GM12892 (cell line): ENCODE measurements at places on chromosomes 7 and 10.

GRCh38 chr10:79483948-79484347 is 28.4 kb upstream of the EIF5AL1 start:
- DNase-seq, result no peak

DNA sequence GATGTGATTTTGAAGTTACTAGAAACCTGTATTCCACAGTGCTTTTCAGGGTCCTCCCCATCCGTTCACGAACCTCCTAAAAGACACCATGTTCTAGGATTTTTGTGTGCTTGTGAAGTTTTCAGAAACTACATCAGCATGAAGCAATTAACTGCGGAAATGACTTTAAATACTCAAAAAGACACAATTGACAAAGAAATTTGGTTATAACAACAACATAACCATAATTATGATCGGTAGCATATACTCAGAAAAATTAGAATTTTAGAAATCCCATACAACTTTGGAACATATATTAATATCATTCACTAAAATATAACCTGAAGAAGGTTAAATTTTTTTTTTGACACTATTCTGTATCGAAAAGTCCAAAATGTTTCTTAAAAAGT is 43.8 kb upstream of the FAM20C start:
- DNase-seq, result no peak

DNA sequence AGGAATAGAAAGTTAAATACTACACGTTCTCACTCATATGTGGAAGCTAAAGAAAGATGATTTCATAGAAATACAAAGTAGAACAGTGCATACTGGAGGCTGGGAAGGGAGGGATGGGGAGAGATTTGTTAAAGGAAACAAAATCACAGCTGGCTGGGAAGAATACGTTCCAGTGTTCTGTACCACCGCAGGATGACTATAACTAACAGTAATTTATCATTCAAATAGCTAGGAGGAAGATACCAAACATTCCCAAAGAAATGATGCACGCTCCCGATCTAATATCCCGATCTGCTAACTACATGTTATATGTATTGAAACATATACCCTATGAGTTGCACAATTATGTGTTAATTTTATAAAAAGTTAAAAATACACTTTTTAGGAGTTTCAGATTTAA is 162.3 kb downstream of the ZMYND11 start:
- DNase-seq, result no peak

DNA sequence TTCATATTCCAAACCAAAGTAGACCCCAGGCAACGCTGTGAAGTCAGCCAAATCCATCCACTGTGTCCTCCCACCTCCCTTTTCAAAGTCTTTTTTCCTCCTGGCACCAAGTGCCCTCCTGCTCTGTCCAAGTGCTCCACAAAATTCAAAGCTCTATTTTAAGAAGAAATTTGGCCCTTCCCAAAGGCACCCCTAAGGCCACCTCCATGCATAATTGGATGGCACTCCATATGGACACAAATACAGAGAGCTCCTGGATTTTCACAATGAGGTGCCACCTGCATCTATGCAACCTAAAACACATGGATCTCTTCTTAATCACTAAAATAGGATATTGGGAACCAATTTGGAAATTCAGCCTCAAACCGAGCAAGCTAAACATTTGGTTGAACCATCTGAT is 121.6 kb downstream of the RELN start:
- no peak for DNase-seq

DNA sequence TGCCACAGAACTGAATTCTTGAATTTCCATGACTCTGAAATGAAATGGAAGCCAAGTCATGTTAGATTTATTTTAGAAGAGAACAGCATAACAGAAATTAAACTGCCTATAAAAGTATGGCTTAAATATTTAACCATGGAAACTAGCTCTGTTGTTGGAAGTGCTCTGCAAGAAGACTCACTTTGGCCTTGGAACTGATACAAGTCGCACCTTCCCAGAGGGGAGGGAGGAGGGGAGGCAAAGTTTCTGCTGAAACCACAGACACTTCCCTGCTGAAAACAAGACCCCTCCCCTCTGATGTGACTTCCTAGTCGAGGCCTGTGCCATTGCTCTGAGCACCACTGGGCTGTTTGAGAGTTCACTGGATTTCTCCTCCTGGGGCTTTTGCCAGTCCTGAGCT is 72.1 kb downstream of the OR13A1 start:
- DNase-seq, result no peak

- no peak for DNase-seq
These were observed 33.0 kb upstream of the DPYSL4 start for GRCh38 chr10:132153616-132154217.

GRCh38 chr10:75487087-75487754 is 55.8 kb downstream of the LRMDA start:
- no peak for DNase-seq

DNA sequence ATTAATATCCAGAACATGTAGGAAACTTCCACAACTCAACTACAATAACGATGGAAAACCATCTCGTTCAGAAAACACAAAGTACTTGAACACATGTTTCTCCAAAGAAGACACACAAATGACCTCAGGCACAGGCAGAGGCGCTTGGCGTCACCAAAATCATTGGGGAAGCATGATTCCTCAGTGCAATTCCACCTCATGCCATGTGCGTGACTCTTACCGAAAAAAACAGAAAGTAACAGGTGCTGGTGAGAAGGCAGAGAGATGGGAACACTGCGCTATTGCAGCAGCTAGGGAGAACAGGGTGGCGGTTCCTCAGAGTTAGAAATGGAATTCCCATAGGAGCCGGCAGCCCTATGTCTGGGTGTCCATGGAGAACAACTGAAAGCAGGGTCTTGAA is 390.0 kb downstream of the DNAJB6 start:
- no peak for DNase-seq

DNA sequence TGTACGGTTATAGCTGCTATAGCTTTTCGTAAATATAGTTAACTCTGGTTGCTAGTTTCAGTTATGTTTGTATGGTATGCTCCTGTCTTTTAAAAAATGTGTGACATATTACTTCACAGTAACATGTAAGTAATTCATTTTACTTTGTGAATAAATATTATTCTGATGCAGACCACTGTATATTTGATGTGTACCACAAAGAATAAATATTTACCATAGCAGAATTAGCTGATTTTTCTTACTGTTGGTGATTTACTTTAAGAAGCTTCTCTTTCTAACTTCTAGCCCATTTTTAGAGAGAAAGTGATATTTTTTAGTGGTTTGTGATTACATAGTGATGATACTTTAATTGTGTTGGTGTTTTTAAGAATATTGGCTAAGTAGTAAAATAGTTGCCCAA is 292.8 kb downstream of the BBS9 start:
- DNase-seq, result no peak

GRCh38 chr7:137846827-137847567 is at the start of gene DGKI:
TSS of gene DGKI (minus strand) at chr7:137846974.
- DNase-seq, result no peak

- DNase-seq, result no peak
These were observed 961.5 kb downstream of the PCDH15 start for GRCh38 chr10:53839440-53840039.

GRCh38 chr7:116570306-116570705 is 45.5 kb downstream of the CAV1 start:
- no peak for DNase-seq

DNA sequence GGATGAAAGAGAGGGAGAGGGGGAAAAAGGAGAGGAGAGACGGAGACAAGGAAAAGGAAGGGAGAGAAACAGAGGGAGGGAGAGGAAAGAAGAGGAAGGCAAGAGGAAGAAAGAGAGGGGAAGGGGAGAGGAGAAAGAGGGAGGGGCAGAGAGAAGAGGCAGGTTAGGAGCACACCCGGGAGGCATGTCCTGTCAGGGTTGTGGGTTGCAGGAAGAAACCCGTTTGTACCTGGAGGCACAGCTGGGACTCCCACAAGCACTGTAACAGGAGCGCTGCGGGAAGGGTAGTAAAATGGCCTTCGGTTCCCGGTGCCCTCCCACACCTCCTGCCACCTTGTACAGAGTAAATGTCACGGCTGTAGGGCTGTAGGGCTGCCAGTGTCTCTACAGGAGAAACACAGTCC is 24.7 kb downstream of the FGFR2 start:
- DNase-seq, result no peak

DNA sequence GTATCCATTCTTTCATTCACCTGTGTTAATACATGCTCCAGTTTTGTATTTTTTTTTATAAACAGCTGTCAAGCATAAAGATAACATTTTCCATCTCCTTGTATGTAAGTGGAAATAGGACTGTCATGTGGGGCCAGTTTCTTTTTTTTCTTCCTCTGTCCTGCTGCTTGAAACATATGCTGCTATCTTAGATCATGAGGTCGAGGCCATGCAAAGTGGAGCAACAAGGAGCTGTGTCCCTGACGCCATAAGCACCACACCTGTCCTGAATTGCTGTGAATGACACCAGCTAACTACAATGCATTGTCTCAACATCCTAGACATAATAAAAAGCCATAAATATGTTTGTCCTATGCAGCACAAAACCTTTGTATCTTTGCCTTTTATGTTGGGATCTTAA is 37.7 kb upstream of the SLC26A4 start:
- no peak for DNase-seq

DNA sequence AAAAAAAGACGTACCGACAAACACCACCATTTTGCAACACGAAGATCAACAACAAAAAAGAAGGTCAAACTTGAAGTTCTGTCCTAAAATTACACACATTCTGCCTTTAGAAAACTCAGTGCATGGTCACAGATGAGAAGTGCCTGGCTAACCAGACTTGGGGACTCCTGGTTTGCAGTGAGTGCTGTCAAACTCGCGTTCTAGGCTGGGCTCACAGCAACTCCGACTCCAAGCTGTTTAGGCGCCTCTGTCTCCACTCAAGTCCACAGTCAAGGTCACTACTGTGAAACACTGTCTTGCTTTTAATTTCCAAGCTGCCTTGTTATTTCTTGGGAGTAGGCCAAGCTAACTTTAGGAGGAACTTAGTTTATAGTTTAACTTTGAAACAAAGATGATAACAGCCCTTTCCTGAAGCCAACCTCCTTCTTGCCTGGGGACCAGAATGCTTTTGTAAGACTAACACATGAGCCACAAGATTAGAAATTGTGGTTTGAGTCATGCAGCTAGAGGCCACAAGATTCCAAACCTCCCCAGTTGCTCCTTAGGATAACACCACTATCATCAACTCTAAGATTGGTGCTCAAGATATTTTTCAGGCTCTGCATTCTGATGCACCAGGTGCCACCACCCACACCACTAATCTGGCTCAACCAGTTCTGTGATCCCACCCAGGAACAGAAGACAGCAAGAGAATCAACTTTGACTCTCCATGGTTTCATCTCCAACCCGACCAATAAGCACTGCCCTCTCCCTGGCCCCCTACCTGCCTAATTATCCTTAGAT is 1.1 kb upstream of the DNAAF5 start:
- no peak for DNase-seq

GRCh38 chr7:35533902-35534301 is 161.0 kb downstream of the HERPUD2 start:
- no peak for DNase-seq
